GM12878 (cell line): ENCODE measurements at places on chromosomes 13 and 19. TPM values are rescaled to one million over a fixed set of nuclear protein-coding genes. Genes with fewer than 3 reads are reported as not detected.

NDUFA3 gene
- 334 and 335 TPM in 2 replicates for polyA plus RNA-seq

LILRB1 gene
- polyA plus RNA-seq, result 34.3 and 43.3 TPM in 2 replicates

THSD8 gene
- 32.3 and 32.6 TPM in 2 replicates for polyA plus RNA-seq

ONECUT3 gene
- not detected in 2 replicates for polyA plus RNA-seq

MEIOSIN gene
- 0.19 and 0.20 TPM in 2 replicates for polyA plus RNA-seq

KIR2DL1 gene
- not detected in 2 replicates for polyA plus RNA-seq

YJEFN3 gene
- 4.0 and 6.3 TPM in 2 replicates for polyA plus RNA-seq

JUNB gene
- 60.9 and 71.6 TPM in 2 replicates for polyA plus RNA-seq

PGLYRP1 gene
- not detected in 2 replicates for polyA plus RNA-seq

RELB gene
- polyA plus RNA-seq, result 13.9 and 14.5 TPM in 2 replicates

KLK4 gene
- polyA plus RNA-seq, result not detected in 2 replicates

MED29 gene
- polyA plus RNA-seq, result 36.6 and 41.2 TPM in 2 replicates

TSHZ3 gene
- not detected in 2 replicates for polyA plus RNA-seq

ZNF737 gene
- 2.6 and 4.0 TPM in 2 replicates for polyA plus RNA-seq

RXFP2 gene
- polyA plus RNA-seq, result not detected in 2 replicates

CD33 gene
- polyA plus RNA-seq, result 0.29 and 0.36 TPM in 2 replicates

HSPB6 gene
- 0.52 TPM in 1 of 2 replicates, not detected in the other for polyA plus RNA-seq

GPR183 gene
- polyA plus RNA-seq, result 209 and 215 TPM in 2 replicates

PSG2 gene
- not detected in 2 replicates for polyA plus RNA-seq

ZNF829 gene
- polyA plus RNA-seq, result 0.06 and 0.14 TPM in 2 replicates

CEACAM16 gene
- polyA plus RNA-seq, result not detected in 2 replicates

SEMA6B gene
- polyA plus RNA-seq, result not detected in 2 replicates

SIGLEC12 gene
- polyA plus RNA-seq, result 0.06 TPM in 1 of 2 replicates, not detected in the other
